ENCODE measurements at places on chromosomes 1 and 21.

GRCh38 chr1:202561726-202562443 is 148.4 kb downstream of the SYT2 start:
- DNase-seq = no peak

DNA sequence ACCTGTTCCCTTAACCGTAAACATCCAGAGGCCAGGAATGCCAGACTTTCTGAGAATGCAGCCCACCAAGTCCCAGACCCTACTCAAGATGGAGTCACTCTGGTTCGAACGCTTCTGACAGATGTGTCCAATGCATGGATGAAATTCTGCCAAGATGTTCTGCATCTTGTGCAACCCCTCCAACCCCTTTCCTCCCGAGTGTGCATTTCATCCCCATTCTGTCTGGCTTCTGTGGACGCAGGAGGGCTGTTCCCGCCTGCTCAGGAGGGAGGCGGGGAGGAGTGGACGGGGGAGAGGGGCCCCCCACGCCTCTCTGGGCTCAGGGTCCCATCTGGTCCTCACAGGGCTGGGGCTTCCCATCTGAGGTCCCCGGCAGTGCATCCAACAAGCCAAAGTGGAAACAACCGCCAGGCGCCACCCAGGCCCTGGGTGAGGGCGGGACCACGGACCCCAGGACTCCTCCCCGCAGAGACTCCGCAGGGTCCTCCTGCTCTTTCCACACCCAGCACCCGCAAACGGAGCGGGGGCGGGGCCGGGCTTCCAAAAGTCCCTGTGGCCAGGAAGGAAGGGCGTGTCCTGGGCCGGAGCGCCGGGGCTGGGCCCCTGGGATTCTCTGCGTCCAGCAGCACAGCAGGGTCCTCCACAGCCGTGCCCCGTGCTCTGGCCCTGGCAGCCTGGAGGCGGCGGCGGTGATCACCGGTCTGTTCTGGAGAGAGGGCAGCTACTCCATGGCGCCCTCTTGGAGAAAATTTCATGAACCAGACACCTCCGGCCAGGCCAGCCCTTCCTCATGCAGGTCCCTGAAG is 27.8 kb upstream of the SUMO3 start:
- DNase-seq = peak; percentile 47

DNA sequence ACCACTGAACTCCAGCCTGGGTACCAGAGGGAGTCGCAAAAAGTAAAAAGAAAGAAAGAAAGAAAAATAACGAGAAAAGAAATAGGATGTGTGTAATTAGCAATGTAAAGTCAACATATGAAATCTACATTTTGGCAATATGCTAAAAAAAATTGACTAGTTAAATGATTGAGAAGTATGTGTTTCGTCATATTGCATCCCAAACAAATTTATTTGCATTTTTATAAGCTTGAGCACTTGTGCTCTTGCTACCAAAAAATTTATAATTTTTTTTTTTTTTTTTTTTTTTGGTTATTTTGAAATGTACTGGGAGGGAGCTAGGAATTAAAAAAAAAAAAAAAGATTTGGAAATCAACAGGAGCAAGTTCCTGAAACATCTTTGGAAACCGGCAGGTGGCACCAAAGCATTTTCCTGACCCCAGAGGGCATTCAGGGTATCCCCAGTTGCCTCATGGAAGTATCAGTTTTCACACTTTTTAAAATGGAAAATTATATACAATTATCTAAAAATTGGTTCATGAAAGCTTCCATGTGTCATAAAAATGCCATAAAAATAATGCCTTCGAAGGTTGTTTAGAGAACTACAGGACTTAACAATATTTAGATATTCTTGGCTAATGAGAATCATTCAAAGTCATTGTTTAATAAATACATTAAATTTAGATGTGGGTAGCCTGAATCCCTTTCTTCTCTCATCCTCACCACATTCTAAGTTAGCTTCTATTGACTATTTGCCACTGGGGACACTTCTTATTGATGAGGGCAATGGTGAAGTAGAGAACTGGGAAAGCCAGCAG is 4.8 kb upstream of the HEATR1 start:
- DNase-seq = no peak

DNA sequence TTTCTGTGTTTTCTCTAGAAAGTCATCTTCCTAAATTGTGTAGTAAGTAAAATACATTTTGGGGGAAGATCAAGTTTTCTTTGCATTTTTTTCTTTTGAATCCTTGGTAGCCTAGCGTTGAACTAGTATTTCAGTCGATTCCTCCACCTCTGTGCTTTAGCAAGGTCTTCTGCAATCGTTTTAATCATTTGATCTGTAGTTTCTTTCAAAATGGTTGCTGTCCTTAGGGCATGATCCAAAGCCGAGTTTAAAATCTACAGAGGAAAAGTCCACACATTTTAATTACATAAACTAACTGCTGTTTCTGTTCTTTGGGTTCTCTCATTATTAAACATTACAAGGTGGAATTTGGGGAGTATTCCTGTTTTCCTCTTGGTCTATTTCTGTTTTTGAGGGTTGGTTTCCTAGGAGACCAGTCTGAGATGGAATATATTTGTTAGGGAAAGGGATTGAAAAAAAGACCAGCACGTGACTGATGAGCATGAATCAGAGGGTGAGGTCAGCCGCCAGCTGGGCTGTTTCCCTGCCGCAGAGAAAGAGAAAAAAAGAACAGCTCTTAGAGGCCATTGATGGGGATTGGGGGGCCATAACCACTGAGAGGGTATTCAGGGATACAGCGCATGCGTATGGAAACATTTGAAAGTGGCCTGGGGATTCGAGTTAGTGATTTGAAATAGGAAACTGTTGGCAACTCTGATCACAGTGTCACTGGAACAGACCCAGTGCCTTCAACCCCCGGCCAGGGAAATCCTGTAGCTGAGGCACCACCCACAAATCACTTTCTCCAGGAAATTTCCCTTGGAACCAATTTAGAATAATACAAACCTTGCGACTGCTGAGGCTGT is 40.6 kb downstream of the AKNAD1 start:
- no peak for DNase-seq

DNA sequence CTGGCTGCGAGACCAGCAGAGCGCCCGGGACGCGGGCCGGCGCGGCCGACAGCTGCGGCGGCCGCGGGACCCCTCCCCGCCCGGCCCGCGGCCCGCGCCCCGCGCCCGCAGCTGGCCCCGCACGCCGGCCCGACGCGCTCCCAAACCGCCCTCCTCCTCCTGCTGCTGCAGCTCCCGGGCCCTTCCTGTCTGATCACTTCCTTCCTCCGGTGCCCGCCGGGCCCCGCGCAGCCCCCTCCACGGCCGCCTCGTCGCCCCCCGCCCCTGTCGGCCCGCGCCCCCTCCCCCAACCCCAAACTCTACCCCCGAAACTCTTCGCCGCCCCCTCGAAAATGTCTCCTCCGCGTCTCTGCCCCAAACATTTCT is 594 bp downstream of the LUZP1 start:
- DNase-seq = no peak

DNA sequence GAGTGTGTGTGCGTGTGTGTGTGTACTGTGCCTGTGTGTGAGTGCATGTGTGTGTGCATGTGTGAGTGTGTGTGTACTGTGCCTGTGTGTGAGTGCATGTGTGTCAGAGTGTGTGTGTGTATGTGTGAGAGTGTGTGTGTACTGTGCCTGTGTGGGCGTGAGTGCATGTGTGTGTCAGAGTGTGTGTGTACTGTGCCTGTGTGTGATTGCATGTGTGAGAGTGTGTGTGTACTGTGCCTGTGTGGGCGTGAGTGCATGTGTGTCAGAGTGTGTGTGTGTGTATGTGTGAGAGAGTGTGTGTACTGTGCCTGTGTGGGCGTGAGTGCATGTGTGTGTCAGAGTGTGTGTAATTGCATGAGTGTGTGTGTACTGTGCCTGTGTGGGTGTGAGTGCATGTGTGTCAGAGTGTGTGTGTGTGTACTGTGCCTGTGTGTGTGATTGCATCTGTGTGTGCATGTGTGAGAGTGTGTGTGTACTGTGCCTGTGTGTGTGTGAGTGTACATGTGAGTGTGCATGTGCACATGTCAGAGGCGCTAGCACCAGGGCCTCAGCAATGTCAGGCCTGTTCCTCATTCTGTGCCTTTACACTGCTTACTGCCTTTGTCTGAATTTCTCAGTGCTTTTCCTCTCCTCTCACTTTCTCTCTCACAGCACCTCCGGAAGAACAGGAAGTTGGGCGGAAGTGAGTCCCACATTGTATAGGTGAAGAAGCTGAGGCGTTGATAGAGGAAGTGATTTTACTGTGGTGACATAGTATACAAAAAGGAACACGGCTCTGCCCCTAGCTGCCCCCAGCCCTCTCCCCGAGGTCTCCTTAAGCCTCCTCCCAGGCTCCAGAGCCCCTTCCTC is 4.9 kb downstream of the SLC5A9 start:
- peak; percentile 31 for DNase-seq

DNA sequence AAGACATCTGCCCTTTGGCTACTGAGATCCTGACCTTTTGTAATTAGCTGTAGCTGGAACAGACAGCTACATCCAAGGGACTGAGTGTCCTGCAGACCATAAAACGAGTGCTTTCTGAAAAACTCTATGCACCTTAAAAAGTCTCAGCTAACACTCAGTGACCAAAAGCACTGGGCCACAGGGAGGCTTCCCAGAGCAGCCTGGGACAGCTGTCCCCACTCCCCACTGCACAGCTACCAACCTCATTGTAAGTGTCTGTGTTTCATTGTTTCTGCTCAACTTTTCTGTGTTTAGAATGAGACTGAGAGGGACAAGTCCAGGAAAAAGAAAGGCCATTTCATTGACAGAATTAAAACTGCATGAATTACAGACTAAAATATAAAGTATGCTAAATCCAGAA is 80.7 kb downstream of the SMYD2 start:
- no peak for DNase-seq

DNA sequence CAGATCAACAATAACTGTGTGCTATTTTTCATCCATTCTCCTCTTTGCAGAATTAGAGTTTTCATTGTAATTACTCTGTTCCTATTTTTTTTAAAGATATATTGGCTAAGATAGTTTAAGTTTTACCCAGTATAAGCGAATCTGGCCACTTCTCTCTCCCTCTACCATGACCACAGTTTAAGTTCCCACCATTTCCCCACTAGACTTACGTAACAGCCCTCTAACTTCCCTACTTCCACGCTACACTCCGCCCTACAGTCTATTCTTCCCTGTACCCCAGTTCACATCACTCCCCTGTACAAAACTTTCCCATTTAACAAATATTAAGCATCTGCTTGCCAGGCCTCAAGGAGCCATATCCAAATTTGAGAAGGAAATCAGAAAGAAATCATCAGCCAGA is 16.5 kb downstream of the CTSK start:
- no peak for DNase-seq

DNA sequence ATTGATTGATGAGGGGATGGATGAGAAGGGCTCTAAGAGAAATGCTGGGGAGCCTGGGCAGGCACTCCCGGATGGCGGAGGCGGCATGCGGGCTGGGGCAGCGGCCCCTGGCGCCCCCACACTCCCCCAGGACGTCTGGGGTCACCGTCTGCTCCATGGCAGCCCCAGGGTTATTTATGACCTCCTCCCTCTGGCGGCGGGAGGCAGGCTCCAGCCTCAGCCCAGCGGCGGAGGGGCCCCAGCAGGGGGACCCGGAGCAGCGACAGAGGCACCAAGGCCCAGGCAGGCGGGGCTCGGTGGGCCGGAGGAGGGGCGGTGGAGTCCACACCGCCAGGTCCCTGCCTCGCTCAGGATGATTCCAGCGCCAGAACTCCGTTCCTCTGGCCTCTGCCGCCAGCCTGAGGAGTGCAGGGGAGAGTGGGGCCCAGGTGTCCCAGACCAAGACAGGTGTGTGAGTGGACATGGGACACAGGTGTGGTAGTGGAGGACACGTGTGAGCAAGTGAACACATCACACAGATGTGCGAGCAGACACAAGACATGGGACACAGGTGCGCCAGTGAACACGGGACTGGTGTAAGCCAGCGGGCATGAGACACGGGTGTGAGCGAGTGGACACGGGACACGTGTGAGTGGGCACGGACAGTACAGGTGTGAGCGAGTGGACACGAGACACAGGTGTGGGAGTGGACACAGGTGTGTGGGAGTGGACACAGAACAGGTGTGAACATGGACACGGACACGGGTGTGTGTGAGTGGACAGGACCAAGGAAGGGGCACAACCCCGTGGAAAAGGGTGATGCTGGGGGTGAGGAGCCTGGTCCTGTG is 2.5 kb upstream of the SAMD11 start:
- no peak for DNase-seq

DNA sequence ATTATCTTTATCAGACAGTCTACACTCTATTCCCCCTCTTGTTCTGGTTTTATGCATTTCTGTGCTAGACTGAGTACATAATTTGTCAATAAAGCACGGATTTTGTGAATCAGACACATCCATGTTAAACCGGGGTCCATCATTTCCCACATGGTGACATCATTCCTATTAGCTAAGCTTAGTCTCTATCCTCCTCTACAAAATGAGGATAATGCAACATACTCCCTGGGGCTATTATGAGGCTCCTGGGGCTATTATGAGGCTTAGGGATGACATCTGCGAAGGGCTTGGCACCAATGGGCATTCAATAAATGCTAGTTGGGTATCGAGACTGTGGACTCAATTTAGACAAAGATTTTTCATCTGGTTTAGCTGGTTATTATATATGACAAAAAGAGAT is 25.1 kb upstream of the APP start:
- no peak for DNase-seq

GRCh38 chr1:196442366-196442765 is 165.9 kb downstream of the KCNT2 start:
- no peak for DNase-seq

DNA sequence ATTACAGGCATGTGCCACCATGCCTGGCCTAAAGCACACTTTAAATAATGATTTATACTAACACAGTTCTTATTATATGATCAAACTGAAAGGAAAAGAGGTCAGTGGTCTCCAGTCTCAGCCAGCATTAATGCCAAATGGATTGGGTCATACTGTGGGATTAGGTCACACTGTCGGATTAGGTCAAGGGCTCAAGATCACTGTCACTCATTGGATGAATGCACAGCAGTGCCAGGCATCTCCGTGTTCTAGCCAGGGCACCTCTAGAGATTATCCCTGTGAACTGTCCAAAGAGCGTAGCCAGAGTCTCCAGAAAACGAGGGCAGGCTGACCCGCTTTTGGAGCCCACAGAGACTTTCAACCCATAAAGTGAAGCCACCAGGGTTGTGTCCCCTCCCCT is 70.9 kb downstream of the KCNN3 start:
- DNase-seq = no peak

DNA sequence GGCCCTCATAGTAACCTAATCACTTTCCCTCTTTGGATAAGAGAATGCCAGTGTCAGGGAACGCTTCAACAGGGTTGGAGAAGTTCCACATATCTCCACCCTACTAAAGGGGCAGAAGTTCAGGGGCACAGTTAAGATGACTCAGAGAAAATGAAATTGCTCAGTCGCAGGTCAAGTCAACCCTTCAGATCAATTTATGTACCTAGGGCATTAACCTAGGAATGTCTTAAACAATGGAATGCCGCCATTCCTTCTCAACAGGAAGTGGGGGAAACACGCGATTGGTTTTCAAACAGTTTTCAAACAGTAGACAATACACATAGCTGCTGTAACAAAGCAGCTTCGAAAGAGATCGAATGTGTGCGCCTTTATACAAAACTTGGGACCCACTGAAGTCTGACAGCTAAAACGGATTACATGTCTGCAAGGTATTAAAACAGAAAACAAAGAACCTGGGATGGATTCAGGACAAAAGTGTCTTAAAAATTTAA is 897 bp downstream of the SLC25A24 start:
- DNase-seq = no peak

Measured in CD4-positive, alpha-beta T cell treated with Interleukin-4 for 1 hour (primary cell).